ENCODE measurements at places on chromosomes 5 and 9.

GRCh38 chr5:4226565-4226964, 630.9 kb downstream of the IRX1 start:
- DNase-seq = no peak

DNA sequence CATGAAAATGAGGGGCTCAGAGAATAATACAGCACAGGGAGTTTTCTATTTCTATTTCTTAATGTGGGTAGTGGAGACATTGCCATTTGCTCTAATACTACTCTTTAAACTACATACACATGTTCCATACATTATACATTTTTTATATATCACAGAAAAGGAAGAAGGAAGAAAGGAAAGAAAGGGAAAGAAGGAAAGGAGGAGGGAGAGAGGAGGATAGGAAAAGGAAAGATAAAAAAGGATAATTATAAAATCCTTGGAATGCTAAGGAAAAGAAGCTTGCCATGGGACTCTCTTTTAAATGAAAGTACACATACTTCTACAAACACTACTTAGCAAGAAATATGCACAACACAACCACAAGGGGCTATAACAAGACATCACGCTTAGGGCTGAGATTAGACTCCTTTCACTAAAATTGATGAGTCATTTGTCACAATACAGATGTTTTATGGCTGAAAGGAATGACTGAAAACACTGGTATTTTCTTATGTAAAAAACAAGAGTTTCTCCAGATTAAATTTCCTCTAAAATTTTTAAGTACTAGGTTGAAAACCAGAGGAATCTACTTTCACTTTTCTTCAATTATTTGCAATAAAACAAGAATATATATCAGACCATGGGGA, 219.8 kb downstream of the ARL15 start:
- peak; percentile 15 for DNase-seq

DNA sequence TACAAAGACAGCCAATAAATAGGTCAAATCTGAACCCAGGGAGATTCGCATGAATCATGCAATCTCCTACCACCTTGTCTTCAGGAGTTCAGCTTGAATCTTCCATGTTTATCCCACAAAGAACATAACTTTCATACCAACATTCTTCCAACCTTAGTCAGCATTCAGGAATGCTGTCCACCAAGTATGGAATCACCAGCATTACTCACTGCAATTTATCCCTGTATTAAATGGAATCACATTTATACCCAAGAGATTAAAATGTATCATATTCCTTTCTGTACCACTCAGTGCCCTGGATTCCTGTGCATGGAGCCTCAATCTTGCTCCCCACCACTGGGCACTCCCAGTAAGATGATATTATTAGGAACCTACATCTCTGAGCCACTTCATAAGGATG, 162.6 kb downstream of the GLIS3 start:
- DNase-seq = no peak

DNA sequence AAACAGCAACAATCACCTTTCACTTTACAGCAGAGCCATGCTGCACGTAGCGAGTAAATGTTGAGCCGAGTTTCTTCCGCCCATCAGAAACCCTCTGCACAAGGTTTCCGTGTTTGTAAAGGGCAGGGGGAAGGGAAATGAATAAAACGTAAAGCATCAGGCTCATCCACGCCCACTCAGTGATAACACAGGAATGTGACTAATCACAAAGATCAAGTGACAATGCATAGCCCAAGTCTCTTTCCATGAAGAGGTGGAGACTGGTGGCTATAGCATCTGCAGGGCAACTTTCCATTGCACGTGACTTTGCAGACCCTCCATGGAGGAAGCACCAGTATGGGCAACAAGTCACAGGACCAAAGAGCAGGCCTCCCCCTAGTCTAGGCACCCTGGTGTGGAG, 56.6 kb downstream of the CAMSAP1 start:
- no peak for DNase-seq

GRCh38 chr9:109904666-109905065, 124.7 kb downstream of the PALM2AKAP2 start:
- DNase-seq = no peak

- DNase-seq = no peak
These were observed 275.9 kb downstream of the ACTL7B start for GRCh38 chr9:108579757-108580439.

DNA sequence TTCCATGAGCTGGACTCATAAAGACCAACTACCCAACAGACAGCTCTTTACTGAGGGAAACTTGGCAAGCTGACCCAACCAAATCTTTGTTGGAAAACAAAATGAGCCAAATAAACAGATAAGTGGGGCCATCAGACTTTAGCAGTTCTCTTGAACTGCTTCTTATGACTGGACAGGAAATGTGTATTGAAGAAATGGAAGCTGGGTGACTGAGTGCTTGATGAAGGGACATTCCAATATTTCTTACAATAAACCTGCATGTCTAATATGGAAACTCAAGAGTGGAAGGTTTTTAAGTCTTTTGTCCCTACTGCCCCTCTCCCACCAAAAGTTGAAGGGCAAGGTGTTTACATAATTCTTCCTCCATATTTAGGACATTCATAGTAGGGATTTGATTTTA, 218.8 kb upstream of the NR4A3 start:
- DNase-seq = no peak

DNA sequence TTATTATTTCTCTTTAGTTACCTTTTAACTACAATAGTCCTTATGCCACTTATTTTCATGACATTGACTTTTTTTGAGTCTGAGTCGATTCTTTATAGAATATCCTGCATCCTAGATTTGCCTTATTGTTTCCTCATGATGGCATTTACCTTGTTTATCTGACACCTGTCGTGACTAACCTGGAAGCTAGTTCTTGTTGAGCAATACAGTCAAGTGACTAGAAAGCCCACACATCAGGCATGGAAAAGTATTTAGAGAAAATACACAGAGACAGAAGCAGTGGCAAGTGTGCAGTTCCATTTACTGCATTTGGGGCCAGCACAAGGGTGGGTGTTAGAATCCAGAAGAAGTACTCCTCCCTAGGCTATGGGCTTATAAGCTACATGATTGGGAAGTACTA, 97.8 kb downstream of the ERMP1 start:
- no peak for DNase-seq

DNA sequence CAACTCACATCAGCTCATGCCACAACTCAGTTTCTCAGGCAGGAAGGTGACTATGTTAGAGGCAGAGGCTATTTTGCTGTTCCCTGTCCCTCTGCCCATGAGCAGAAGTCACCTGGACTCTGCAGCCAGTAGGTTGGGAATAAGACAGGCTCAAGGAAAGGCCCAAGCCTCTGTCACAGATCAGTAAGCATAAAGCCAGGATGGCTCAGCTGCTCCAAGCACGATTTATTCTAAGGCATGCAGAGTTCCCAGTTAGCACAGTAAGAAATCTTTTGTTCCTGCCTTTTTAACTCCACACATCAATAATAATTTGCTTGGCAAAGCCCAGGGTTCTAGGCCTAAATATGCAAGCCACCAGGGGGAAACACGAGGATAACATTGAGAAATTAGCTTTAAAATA, 249.0 kb upstream of the ADRA1B start:
- DNase-seq = no peak

DNA sequence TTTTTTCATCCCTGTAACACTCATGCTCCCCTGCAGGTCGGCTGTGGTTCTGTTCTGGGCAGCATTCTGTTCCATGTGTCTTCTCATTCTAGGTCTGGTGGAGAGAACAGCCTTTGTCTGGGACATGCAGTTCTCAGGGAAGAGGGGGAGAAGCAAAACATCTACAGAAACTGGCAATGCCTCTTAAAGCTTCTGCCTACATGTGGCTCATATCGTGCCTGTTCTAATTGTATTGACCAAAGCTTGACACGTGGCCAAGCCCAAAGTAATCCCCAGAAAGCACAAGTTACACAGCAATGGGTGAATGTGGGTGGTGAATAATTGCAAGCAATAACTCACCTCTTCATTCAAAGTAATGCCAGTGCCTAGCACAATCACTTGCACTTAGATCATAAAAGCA, 218.2 kb upstream of the IL12B start:
- DNase-seq = no peak

- DNase-seq = no peak
These were observed 58.3 kb downstream of the FBXL7 start for GRCh38 chr5:15558240-15558639.

DNA sequence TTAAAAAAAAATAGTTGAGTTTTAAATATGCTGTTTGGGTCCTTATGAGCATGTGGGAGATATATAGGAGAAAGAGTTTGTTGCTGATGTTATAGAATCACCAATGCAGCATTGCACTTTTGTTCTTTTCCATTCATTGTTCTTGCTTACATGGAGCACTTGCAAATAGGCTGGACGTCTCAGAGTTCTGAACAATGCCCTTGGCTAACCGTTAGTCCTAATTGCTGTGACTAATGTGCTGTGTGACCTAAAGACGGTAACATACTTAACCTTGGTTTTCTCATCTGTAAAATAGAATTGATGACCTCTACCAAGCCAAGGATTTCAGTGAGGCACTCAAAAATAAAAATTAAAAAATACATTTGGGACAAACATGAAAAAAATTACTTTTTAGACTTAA, 29.8 kb downstream of the PIK3R1 start:
- no peak for DNase-seq

DNA sequence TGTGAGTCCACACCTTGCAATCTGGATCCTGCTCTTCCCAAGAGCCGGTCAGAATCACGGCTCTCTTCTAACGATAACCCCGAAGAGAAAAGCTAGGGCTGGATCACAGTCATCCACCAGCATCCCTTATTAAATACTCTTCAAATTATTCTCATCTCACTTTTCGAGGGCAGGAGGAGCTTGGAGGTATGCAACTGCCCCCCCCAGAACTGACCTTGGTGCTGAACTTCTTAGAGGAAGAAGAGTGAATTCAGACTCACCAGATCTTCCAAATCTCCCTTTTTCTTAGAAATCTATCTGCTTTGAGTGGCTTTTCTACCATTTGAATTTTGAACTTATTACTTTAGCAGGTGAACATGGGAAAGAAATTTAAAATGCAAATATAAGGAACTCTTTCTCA, 75.7 kb downstream of the MED10 start:
- no peak for DNase-seq

- no peak for DNase-seq
These were observed 87.4 kb downstream of the PSD2 start for GRCh38 chr5:139882961-139883539.

Data from HEK293T (cell line).